ENCODE measurements at places on chromosomes 7 and 10.

DNA sequence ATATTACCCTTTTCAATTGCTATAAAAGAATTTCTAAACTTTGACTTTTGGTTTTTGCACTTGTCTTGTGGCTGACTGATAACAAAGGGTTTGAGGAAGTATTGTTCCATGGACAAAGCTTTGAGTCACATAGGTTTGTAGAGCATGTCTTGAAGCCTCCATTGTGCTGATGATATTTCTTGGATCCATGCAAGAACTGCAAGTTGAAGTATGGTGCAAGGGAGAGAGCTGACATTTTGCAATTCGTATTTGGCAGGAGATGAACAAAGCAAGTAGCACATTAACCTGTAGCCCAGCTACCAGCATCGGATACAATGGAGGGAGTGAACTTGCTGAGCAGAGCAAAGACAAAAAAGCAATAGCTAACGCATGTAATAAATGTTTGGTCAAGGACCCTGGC is 23.4 kb downstream of the MGAM2 start:
- DNase-seq, result no peak

DNA sequence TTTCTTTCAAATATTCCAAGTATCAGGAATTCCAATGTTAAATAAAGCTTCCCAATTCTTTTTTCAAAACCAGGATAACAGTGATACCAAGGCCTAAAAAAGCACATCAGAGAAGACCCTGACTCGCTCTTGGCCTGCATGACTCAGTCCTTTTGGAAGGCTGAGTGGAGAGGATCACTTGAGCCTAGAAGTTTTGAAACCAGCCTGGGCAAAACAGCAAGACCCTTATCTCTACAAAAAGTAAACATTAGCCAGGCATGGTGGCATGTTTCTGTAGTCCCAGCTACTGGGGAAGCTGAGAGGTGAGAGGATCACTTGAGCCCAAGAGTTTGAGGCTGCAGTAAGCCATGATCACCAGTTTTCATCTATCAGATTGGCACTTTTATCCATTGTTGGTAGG is 18.7 kb downstream of the NFE2L3 start:
- DNase-seq, result no peak

GRCh38 chr7:104550362-104550761 is 222.0 kb downstream of the LHFPL3 start:
- no peak for DNase-seq

DNA sequence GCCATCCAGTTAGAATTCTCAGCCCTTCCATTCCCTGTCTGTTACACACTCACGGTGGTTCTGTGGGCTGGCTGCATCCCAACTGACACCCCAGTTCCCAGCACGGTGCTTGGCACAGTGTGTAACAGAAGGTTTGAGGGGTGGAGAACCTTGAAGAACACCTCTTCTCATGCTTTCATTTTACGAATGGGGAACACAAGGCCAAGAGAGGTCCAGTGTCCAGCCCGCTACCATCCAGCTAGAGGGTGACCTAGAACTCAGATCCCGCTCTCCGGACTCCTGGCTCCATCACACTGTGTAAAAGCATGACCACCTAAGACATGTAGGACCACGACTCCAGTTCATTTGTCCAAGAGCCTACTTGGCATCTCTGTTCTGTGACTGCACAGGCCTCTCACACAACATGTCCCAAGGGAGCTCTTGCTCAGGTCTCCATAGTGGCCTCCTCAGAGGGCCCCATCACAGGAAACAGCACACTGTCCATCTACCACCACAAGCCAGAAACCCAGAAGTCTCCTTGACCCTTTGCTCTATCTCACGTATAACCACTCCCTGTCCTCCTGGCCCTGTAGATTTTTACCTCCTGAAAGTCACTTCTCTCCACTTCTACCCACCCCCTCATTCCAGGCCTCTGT is 2.8 kb upstream of the CDH23 start:
- DNase-seq, result no peak

- DNase-seq, result no peak
These were observed 44.7 kb downstream of the PRF1 start for GRCh38 chr10:70557876-70558275.

DNA sequence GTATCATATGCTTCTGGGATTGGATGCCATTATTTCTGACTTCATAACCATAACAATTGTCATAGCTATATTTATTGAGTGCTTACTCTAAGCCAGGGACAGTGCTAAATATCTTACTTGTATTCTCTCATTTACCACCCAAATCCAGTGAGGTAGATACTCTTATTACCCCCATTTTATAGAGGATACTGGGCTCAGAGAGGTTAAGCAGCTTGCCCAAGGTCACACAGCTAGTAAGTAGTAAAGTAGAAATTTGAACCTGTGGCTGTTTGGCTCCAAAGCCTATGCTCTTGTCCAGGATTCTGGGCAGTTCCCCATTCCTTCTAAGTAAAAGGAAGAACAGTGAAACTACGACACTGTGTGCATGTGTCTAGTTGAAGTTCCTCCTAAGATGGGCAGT is 56.5 kb downstream of the COL13A1 start:
- DNase-seq, result no peak

- no peak for DNase-seq
These were observed at the start of gene TTYH3 for GRCh38 chr7:2631946-2632732. TSS of gene TTYH3 (plus strand) at chr7:2631986. CDS start at chr7:2632156, 170 bp downstream.

DNA sequence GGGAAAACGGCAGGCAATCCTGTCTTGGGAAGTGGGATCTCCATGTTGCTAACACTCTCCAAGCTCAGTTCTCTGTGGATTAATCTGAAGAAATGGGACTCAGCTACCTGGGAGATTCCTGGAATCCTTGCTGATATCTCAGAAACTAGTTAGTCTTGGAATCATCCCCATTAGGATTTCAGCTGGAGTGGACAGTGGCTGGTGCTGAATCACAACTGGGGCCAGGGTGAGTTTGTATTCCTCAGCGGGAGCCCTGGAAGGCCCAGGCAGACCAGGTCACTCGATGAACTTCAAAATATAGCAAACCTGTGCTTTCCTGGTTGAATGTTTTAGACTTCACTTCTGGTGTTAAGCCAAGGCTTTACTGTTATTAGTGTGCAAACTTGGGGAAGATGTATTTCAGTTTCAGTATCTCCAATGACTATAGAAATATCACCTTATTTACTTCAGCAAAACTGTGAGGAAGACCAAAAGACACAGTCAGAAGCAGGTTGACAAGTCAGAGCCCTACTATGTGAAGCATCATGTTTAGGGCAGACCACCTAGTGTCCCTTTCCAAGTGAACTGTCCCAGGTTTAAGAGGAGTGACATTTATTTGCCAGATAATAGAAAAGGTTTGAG is 126.1 kb downstream of the AOAH start:
- DNase-seq, result no peak

DNA sequence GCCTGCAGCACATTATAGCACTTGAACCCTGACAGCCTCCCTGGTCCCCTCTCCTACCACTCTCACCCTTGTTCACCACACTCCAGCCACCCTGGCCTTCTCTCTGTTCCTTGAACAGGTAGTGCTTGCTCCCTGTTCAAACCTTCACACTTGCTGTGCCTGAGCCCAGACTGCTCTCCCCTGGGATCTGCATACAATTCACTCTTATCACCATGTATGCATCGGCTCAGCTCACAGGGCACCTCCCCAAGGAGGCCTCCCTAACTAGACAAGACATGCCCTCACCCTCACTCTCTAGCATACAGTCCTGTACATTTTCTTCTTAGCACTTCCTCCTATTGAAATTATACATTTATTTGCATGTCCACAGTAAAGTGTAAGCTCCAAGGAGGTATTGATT is 59.3 kb downstream of the FAM13C start:
- DNase-seq, result no peak

- DNase-seq, result no peak
These were observed 175.7 kb upstream of the PTN start for GRCh38 chr7:137519181-137519691.

DNA sequence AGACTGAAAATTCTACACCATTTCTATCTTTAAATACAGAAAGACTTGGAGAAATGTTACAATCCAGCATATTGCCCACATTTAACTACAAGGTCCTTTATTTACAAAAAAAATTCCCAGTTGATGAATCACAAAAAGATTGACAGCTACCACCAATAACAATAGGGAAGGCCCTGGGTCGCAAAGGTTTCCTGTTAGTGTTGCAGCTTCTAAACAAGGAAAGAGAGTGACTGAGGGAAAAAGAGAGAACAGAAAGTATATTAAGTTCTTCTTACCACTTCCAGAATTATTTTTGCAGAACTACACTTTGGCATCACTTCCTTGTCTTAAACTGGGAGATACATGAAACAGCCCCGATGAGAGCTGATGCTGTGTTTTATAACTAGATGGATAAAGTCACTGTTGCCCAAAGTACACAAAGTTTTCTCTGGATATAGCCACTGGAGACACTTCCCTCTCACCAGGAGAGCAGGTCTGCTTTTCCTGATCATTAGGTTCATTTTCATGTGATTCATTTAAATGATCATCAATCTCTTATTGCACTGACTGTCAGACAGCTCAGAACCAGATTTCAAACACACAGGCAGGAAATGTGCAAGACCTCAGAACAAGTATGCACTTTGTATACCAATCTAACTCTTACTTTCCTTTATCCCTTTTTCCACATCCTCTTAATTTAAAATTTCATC is 57.0 kb downstream of the SHTN1 start:
- no peak for DNase-seq

DNA sequence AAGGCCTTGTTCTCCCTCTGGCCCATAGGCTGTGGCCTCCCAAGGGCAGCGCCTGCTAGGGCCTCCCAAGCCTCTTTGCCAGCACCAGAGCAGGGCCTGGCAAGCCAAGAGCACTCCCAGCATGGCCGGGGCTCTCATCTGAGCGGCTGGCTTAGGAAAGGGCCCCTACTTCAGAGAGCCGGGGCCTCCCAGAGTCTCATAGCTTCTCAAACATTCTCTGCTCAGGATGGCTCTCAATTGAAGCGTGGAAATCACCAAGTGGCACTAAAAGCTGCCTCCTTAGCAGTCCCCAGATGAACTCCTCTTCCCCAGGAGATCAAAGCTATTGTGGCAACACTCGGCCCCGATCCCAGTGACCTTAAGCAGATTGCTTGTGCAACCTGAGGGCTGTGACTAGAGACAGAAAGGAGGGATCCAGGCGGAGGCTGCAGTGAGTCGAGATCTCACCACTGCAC is 69.4 kb downstream of the FAM53B start:
- DNase-seq, result no peak

- DNase-seq, result no peak
These were observed 73.5 kb downstream of the SEMA3E start for GRCh38 chr7:83575436-83575835.

- no peak for DNase-seq
These were observed 108.2 kb downstream of the CHRM2 start for GRCh38 chr7:136976504-136977251.

DNA sequence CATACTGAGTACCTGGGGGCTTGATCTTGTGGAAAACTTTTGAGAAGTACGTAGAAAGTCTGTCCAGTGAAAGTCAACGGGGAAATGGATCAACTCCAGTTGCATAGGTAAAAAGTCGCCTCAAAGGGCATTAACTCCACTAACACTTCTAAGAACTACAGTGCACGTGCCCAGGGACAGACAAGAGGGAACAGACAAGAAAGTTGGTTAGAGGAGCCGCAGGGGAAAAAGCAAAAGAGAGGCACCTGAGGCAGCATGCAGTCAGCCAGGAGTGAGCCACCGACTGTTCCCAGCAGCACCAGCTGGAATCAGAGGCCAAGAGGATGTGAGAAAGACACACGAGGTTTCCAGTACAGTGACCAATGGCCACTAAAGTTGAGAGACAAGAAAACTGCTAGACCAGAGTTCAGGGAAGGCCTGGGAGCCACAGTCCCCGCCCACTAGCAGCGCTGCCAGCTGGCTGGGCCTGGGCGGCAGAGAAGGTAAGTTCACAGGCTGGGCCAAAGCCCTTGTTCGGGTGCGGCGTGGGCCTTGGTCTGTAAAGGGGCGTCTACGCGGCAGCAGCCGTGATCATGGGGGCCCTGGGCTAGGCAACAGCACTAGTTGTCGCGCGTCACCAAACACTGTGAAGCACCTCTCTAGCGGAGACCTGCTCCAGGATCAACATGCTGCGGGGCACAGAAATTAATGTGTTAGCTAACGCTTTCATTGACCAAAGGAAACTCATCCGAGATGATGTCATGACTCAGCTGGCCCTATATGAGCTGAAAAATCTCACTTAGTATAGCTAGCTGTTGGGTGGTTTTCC is 14.0 kb downstream of the ITGB1 start:
- DNase-seq, result no peak

DNA sequence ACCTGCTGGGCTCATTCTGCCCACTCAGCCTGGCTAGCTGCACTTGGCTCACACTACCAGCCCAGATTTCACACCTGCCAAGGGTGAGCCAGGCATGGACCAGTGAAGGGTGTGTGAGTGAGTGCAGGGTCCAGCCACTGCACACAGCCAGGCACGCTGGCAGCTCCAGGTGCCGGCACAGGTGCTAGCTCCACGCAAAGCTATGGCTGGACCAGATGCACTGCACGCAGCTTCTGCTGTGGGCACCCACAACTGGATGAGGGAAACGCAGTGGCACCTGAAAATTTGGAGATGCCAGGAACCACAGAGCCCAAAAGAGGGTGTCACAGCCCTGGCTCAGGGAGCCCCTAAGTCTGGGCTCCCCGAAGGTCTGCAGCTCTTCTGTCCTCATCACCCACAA is 24.9 kb upstream of the TES start:
- DNase-seq, result no peak

DNA sequence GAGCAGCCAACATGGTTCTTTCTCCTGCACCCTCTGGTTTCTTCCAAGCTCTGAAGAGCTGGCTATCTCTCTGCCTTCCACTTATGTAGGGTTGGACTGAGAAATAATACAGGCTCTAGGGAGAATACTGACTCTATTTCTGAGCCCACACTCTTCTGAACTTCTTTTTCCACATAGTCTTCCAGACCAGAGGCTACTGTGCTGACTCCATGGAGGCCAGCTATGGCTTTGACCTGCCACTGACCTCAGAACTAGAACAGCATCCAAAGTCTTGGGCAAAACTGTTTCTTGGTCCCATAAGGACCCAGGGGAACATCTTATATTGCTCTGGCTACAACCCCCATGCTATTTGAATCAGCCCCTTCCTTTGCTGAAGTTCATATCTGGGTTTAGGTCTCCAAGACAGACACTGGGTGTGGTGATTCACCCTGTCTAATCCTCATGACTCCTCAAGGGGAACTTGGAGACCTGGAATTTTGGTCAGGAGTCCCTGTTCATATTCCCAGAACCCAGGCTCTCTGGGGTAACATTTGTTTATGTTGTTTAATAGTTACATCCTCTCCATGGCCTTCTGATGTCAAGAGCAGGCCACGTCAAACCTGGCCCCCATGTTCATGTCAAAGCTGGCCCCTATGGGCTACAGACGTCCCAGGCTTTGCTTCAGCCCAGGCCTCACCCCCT is 12.1 kb upstream of the PLAU start:
- DNase-seq, result no peak

DNA sequence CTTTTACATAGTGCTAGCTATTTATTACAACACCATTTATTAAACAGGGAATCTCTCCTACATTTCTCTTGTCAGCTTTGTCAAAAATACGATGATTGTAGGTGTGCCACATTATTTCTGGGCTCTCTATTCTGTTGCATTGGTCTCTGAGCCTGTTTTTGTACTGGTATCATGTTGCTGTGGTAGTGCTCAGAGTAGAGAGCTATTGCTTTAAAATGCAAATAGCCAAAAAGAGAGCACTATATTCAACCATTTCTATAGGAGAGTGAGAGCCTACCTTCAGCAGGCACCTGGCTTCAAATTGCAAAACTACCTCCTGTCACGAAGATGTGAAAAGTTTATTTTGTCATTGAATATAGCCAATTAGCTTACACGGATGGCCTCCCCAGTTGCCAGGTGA is 8.1 kb downstream of the ZNF92 start:
- no peak for DNase-seq

GRCh38 chr7:123028339-123028738 is 32.8 kb upstream of the TAS2R16 start:
- no peak for DNase-seq

- DNase-seq, result no peak
These were observed 269.6 kb downstream of the SLC25A13 start for GRCh38 chr7:96052289-96052688.

GRCh38 chr7:85019176-85019575 is 167.7 kb downstream of the SEMA3D start:
- DNase-seq, result no peak
